ENCODE measurements at places on chromosomes 16 and 17.

GRCh38 chr17:42422412-42422957 is 571 bp downstream of the CAVIN1 start:
- DNase-seq: no peak

DNA sequence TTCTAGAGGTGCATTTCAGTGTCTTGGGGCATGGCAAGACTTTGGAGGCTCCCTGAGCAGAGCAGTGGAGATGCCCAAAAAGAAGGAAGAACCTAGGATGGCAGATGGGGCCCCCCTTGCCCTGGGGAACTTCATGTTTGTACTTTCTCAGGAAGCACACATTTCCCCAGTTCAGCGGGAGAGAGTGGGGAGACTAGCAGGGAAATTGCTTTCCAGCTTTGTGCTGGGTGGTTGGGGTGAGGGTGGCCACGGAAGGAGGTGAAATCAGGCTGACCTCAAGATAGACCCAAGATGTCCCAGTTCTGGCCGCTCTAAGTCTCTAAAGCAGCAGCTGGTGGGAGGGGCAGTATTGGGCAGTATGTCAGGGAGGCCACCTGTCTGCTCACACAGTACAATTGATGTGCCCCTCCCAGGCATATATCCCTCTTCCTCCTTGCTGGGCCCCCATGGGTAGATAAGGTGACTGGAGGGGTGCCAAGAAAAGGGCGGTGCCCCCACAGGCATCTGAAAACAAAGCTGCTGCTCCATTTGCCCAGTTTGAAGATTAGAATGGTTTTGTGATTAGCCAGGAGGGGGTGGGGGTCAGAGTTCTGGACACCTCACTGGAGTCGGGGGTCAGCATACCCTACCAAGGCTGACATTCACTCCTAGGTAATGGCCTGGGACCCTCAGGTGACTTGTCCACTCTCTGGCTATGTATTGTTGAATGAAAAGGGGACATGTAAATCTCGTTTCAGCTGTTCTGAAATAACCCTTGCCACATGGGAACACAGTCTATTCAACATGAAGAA is 17.1 kb upstream of the NAGLU start:
- DNase-seq: no peak

DNA sequence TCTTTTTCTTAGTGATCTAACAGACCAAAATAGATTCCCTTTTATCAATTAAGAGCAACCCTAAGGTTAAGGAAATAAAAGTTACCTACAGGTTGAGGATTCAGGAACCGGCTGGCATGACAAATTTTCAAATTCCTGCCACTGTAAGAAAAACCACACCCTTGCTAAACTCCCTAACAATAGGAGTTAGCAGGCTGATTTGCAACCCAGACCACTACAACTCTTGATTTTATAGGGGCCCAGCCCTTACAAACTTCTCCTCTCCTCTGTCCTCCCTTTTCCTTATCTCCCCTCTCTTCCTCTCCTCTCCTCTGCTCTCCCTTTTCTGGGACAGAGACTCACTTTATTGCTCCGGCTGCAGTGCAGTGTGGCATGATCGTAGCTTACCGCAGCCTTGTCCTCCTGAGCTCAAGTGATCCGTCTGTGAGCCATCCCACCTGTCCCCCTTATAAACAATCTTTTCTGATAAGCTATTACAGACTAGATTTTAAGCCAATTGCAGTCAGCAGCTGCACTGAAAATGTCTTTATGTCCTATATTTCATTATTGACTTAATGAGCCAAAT is 418.9 kb downstream of the CDH8 start:
- DNase-seq: no peak

GRCh38 chr17:76560877-76561221 is 21.0 kb downstream of the PRCD start:
- DNase-seq: no peak

GRCh38 chr17:43721537-43722268 is 36.9 kb downstream of the SOST start:
- DNase-seq: no peak

DNA sequence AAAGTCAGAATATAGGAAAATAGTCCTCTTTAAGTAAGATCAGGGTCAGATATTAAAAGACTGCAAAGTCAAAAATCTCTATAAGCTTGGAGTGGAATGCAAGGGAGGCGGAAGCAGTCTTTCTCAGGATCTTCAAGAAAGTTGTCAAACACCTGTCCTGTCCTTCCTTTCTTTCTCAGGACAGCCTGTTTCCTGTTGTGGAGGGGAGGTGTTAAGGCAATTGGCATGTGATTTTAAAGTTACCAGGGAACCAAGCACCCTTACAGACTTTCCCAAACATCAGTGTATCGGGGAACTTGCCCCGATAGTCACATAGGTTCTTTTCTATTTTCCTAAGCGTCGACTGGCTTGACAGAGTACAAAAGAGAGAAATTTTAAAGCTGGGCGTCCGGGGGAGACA is 2.1 kb downstream of the ATP5PD start:
- DNase-seq: no peak

DNA sequence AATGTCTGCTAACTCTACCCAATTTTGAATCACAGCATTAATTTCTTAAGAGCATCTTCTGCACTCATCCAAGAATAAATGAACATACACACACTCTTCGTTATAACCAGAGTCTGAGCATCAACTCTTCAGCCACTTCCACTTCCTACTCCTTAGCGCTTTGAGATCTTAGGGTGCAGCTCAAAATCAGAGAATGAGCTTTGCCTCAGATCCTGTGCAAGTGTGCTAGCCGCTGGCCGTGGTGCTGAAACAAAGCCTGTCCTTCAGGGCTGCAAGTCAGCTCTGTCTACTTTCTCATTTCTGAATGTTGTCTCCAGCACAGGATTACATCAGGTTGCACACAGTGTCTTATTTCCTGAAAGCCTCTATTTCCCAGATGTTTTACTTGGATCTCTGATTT is 165.4 kb downstream of the AIPL1 start:
- peak; percentile 6 for DNase-seq

DNA sequence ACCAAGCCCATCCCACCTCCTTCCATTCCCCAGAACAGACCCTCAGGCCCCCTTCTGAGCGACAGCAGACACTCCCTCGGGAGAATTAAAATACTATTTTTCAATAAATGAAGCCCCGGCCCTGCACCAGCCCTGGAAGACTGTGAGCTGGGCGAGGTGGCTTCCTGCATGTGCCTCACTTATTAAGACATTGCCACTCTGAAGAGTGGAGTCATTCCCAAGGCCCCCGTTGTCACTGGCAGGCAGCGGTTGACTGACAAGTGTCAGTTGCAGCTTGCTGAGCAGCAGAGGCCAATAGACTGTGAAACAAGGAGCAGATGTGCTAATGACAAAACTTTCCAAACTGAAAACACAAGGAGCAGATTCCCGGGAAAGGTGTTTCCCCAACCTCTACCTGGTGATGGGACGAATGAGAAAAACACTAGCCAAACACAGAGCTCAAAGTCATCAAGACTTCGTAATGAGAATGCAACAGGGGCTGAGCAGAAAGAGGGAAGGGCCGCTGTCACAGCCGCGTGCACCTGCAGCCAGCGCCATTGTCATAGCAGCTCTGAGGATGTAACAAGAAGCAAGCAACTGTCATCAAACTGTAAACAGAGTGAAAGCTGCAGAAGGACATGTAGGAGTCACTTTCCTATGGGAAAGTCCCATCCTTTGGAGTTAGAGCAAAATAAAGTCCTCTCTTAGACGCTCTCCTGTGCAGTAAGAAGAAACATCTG is 232.1 kb downstream of the C16orf78 start:
- DNase-seq: no peak

- DNase-seq: no peak
These were observed 11.9 kb downstream of the SPNS2 start for GRCh38 chr17:4510618-4510941.

DNA sequence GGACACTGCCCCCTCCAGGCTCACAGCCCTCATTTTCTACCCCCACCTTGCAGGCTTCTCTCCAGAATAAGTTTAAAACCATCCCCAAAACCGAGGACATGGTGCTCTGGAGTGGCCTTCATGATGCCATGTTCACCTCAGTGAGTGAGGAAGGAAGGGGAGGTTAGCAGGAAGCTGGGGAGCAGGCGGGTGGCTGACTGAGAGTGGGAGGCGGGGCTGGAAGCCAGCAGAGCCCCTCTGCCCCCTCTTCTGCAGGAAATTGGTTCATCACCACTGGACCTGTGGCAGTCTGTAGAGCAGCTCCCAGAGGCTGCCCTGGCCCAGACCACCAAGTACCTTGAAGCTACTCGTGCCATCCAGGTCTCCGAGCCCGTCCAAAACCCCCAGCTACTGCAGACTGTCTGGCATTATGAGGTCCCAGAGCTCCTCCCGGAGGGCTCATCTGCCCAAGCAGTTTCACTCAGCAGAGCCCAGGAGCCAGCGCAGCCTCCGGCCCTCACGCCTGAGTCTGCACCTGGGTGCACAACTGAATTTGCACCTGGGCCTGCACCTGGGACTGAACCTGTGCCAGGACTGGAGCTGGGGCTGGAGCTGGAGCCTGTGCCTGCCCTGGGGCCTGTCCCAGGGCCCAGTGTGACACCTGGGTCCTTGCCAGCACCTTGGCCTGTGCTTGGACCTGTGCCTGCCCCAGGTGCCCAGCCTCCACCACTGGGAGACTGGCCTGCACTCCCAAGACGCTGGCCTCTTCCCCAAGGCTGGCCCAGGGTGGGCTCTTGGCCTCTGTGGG is 19.0 kb downstream of the C16orf96 start:
- no peak for DNase-seq

GRCh38 chr17:56111706-56112485 is 41.4 kb upstream of the ANKFN1 start:
- no peak for DNase-seq

DNA sequence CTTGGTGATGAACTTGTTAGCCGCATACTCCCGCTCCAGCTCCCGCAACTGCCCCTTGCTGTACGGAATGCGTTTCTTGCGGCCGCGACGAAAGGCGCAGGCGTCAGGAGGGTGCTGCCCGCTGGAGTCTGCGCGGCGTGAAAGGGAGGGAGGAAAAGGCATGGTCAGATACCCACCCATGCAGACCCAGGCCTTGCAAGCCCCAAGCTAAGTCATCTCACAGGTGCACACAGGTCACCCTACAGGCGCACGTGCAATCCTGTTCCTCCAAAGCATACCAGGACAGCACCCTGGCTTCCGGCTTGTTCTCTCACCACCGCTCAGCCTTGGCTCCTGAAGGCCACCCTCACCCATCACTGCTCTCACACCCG is 1.6 kb downstream of the HOXB13 start:
- DNase-seq: no peak

- no peak for DNase-seq
These were observed 2.5 kb downstream of the PHF12 start for GRCh38 chr17:28948873-28949184.

DNA sequence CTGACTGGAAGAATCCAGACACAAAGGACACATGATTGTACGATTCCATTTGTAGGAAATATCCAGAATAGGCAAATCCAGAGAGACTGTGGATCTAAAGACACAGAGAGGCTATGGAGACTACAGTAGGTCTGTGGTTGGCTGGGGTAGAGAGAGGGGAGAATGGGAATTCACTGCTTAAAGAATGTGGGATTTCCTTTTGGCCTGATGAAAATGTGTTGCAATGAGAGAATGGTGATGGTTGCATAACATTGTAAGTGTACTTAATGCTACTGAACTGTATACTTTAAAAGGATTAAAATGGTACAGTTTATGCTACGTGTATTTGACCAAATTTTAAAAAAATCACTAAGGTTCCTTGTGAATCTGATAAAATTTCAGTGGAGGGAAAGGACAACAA is 62.1 kb downstream of the GPRC5B start:
- DNase-seq: no peak

GRCh38 chr17:33515974-33516373 is 222.9 kb upstream of the ASIC2 start:
- no peak for DNase-seq

DNA sequence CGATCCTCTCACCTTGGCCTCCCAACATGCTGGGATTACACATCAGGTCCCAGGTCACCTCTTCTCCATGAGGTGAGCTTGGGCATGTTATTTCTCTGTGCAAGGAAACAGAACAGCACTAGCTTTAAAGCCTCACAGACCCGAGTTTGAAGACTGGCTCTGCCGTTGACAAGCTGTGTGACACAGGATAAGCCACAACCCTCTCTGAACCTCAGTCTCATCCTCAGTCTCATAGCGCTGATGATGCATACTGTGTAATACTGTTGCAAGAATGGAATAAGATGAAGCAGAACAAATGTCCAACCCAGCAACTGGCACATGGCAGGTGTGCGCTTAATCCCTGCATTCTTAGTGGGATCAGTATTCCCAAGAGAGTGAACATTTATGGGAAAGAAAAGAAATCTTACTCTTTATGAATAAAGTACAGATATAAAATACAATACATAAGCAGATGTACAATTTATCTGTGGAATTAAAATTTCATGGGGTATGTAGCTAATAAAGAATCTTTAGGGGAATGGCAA is 43.5 kb downstream of the ABAT start:
- DNase-seq: no peak

- DNase-seq: no peak
These were observed 58.3 kb downstream of the CCT6B start for GRCh38 chr17:34902831-34903547.

DNA sequence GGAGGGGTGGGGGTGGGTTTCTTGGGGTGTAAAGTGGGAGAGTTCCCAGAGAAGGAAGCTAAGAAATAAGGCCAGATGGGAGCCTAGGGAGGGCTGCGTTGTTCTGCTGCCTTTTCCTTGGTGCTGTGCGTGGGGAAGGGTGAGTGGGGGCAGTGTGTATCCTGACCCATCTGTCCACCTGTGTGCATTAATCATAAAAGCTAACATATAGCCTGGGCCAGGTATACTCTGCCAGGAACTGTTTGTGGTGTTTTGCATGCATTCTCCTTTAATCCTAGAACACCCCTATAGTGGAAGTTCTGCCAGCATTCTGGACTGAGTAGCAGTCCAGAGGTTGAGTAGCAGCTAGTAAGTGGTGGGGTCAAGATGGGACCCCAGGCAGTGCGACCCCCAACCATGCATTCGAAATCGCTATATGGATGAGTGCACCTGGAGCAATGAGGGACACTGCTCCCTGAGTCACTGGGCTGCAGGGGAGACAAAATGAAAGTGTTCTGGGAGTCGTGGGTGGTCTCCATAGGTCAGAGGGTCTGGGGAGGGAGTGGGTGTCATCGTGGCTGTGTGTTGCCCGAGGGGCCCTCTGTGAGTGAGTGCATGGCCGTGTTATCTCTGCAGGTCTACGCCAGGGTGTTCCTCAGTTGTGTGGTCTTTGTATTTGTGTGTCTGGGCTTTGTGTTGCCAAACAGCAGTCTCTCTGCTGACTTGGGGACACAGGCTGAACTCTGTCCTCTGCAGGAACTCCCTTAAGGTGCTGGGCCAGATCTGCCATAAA is 1.3 kb downstream of the ERBB2 start:
- no peak for DNase-seq

DNA sequence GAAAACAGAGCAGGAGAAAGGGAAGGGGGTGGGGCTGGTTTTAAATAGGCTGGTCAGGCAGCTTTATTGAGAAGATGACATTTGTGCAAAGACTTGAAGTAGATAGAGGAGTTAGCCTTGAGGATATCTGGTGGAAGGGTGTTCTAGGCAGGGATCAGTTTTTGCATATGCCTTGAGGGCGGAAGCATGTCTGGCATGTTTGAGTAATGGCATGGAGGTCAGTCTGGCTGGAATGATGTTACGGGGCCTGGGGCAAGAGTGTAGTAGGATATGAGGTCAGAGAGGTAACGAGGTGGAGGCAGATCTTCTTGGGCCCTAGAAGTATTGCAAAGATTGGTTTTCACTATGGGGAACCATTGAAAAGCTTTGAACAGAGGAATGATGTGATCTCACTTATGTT is 4.8 kb downstream of the RABEP1 start:
- DNase-seq: no peak
